Chondrocyte (in vitro differentiated cells): ENCODE measurements at places on chromosomes 16 and 17. TPM values are rescaled to one million over a fixed set of nuclear protein-coding genes. Genes with fewer than 3 reads are reported as not detected.

The KRT31 gene
- not detected in 3 replicates for total RNA-seq

The TP53TG3F gene
- total RNA-seq = not detected in 3 replicates

The GLIS2 gene
- 58.7 to 62.8 TPM (median 61.2 TPM) in 3 replicates for total RNA-seq

GRCh38 chr17:44353672-44354331 lies 8.7 kb downstream of the GRN start:
- no peak for DNase-seq
- no peak overlapping the region for H3K4me3 ChIP-seq
- H3K27ac ChIP-seq = no peak overlapping the region
- H3K4me1 ChIP-seq = no peaks in the 10 kb centered on the region
- H3K27me3 ChIP-seq = no peaks in the 10 kb centered on the region

DNA sequence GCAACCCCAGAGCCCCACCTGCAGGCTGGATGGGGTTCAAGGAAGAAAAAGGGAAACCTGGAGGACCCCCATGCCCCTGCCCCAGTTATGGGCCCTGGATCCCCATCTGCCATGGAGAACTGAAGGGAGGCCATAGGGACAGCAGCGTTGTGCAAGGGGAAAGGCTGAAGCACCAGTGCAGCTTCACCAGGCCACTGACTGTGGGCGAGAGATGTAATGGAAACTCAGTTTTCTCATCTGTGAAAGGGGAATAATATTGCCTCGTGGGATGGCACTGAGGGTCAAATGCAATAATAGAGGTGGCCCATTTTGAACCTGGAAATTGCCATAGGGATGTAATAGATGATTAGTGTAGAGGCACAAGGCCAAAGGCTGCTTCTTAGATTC lies 9.9 kb upstream of the TSPOAP1 start:
- H3K27ac ChIP-seq = no peak overlapping the region
- no peaks in the 10 kb centered on the region for H3K36me3 ChIP-seq
- DNase-seq = no peak
- H3K4me3 ChIP-seq = peak overlapping the region; percentile 12

GRCh38 chr17:77456951-77457548 lies 316.3 kb downstream of the SEC14L1 start:
- DNase-seq = no peak
- no peaks in the 10 kb centered on the region for H3K27me3 ChIP-seq
- no peak overlapping the region for H3K4me3 ChIP-seq
- H3K36me3 ChIP-seq = peaks cover 2% of the 10 kb centered on the region
- no peak overlapping the region for H3K27ac ChIP-seq

GRCh38 chr17:63295288-63295687 lies 150.8 kb downstream of the CYB561 start:
- no peak overlapping the region for H3K4me3 ChIP-seq
- no peak for DNase-seq
- H3K27me3 ChIP-seq = no peaks in the 10 kb centered on the region
- peak overlapping the region; percentile 42 for H3K27ac ChIP-seq

- peaks cover 12% of the 10 kb centered on the region for H3K36me3 ChIP-seq
- H3K4me3 ChIP-seq = peak overlapping the region; percentile 89
- peak overlapping the region; percentile 83 for H3K27ac ChIP-seq
- H3K27me3 ChIP-seq = no peaks in the 10 kb centered on the region
- peaks cover 52% of the 10 kb centered on the region for H3K4me1 ChIP-seq
- no peak for DNase-seq
Observed at GRCh38 chr16:4846503-4846900, 586 bp downstream of the GLYR1 start.

- DNase-seq = peak; percentile 72
- H3K27me3 ChIP-seq = no peaks in the 10 kb centered on the region
Observed at GRCh38 chr16:56347670-56348069, 77.7 kb downstream of the AMFR start.

DNA sequence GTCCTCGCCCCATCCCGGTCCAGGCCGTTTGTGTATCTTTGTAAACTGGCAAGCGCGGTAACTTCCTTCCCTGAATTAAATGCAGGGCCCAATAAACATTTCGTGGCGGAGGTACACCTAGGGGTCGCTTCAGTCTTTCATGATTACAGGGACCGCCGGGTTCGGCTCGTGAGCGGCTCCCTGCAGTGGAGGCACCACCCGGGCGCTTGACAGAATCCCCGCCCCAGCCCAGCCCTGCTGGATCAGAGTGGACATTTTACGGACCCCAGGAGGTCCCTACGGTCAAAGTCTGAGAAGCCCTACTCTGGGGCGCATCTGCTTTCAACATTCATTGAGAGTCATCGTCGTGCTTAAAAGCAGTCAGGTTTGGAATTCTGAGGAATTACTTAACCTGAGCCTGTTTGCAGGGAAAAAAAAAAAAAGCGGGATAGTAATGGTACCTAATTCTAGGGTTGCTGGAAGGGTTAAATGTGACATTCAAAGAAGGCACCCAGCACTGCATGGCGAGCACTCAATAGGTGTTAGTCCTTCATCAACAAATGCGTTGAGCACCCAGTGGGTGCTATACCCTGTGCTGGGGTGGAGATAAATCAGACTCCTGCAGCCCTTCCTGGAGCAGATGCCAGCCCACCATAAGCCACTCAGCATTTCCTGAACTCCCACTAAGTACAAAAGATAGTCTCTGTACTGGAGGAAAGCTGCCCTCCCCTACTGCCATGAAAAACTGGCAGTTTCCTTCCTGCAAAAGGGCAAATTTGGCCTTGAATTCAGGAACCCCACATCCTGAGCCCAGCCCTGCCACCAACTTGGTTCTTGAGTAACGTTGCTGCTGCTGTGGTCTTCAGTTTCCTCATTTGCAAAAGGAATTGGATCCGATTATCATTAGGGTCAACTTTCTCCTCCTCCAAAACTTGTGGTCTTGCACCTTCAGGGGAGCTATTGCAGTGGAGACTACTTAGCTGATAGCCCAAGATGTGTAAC lies 658 bp upstream of the DUSP3 start:
- H3K4me1 ChIP-seq = peaks cover 30% of the 10 kb centered on the region
- DNase-seq = no peak
- H3K27ac ChIP-seq = peak overlapping the region; percentile 36
- peaks cover 5% of the 10 kb centered on the region for H3K36me3 ChIP-seq
- peak overlapping the region; percentile 76 for H3K4me3 ChIP-seq

DNA sequence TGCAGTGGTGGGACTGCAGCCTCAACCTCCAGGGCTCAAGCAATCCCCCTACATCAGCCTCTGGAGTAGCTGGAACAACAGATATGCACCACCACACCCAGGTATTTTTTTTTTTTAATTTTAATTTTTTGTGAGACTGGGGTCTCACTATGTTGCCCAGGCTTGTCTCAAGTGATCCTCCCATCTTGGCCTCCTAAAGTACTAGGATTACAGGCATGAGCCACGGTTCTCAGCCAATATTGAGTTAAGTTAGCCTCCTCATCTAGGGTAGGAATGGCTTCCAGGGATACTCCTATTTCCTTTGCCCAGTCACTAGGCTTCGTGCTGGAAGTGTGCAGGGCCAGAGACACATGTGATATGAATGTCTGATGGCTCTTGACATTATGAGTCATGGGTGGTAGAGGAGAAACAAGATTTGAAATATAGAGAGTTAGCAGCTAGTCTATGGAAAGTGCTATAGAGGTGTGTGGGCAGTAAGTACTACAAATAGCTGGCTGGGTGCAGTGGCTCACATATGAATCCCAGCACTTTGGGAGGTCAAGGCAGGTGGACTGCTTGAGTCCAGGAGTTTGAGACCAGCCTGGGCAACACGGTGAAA lies 8.0 kb upstream of the HES7 start:
- DNase-seq = no peak
- peaks cover 2% of the 10 kb centered on the region for H3K27me3 ChIP-seq
- H3K4me3 ChIP-seq = no peak overlapping the region
- H3K4me1 ChIP-seq = peaks cover 5% of the 10 kb centered on the region
- no peaks in the 10 kb centered on the region for H3K36me3 ChIP-seq

- no peaks in the 10 kb centered on the region for H3K36me3 ChIP-seq
- peaks cover 22% of the 10 kb centered on the region for H3K4me1 ChIP-seq
- H3K27me3 ChIP-seq = no peaks in the 10 kb centered on the region
- H3K27ac ChIP-seq = no peak overlapping the region
- peak; percentile 37 for DNase-seq
Observed at GRCh38 chr17:42285346-42286050, 2.8 kb upstream of the STAT5A start.

GRCh38 chr17:57109393-57110151 lies 24.5 kb downstream of the AKAP1 start:
- peaks cover 9% of the 10 kb centered on the region for H3K36me3 ChIP-seq
- DNase-seq = no peak
- H3K4me1 ChIP-seq = peaks cover 4% of the 10 kb centered on the region
- H3K4me3 ChIP-seq = no peak overlapping the region
- H3K27me3 ChIP-seq = no peaks in the 10 kb centered on the region

DNA sequence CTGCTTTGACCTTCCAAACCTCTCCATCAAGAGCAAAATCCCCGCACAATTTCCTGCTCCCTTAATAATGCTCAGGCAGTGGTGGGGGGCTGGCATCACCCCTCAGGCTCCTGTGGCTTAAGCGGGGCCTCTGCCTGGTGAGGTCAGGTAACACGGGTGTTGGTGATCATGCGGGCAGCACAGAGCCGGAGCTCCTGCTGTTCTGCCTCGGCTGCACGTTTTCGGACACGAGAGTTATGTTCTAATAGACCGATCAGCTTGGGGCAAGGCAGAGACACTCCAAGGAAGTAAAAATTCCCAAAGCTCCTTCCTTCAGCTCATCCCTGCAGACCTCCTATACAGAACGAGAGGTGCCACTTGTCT lies 6.0 kb downstream of the NARF start:
- no peaks in the 10 kb centered on the region for H3K27me3 ChIP-seq
- H3K4me1 ChIP-seq = peaks cover under 1% of the 10 kb centered on the region
- no peak overlapping the region for H3K4me3 ChIP-seq
- H3K36me3 ChIP-seq = peaks cover 39% of the 10 kb centered on the region
- no peak for DNase-seq
